A172 (cell line): ENCODE measurements at places on chromosomes 7 and 10. TPM values are rescaled to one million over a fixed set of nuclear protein-coding genes. Genes with fewer than 3 reads are reported as not detected.

Gene ZP3
- total RNA-seq, result 3.9 and 12.1 TPM in 2 replicates

DNA sequence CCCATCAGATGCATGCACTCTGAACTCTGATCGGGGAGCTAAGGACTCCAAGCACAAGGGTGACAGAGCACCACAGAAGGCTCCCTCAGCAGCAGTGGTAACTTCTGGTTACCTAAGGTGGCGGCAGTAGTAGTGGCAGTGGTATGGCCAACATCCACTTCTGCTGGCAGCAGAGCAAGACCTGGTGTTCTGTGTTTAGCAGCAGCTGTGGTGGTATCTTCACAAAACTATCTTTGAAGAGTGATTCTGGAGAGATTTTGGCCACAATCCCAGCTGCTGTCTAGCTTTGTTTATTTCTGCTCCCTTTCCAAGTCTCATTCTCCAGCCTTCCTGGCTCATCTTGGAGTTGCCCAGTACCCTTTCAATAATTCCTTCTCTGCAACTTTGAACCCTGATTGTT lies 102.4 kb upstream of the LRGUK start:
- no peak for DNase-seq

DNA sequence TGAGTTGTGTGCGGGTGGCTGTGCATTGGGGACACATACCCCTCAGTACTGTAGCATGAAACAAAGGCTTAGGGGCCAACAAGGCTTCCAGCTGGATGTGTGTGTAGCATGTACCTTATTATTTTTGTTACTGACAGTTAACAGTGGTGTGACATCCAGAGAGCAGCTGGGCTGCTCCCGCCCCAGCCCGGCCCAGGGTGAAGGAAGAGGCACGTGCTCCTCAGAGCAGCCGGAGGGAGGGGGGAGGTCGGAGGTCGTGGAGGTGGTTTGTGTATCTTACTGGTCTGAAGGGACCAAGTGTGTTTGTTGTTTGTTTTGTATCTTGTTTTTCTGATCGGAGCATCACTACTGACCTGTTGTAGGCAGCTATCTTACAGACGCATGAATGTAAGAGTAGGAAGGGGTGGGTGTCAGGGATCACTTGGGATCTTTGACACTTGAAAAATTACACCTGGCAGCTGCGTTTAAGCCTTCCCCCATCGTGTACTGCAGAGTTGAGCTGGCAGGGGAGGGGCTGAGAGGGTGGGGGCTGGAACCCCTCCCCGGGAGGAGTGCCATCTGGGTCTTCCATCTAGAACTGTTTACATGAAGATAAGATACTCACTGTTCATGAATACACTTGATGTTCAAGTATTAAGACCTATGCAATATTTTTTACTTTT lies 1.8 kb downstream of the DDIT4 start:
- DNase-seq, result no peak

- no peak for DNase-seq
Measured at GRCh38 chr7:14688208-14688607, 214.3 kb downstream of the DGKB start.

Gene GALNT17
- total RNA-seq, result not detected in 2 replicates

GRCh38 chr7:140230516-140230860 lies 53.7 kb upstream of the KDM7A start:
- no peak for DNase-seq

GRCh38 chr10:18308600-18308999 lies 168.4 kb downstream of the CACNB2 start:
- DNase-seq, result no peak

GRCh38 chr10:71132321-71132810 lies 80.0 kb upstream of the UNC5B start:
- peak; percentile 14 for DNase-seq

- DNase-seq, result no peak
Measured at GRCh38 chr10:14142606-14143250, 188.0 kb downstream of the FRMD4A start.

DNA sequence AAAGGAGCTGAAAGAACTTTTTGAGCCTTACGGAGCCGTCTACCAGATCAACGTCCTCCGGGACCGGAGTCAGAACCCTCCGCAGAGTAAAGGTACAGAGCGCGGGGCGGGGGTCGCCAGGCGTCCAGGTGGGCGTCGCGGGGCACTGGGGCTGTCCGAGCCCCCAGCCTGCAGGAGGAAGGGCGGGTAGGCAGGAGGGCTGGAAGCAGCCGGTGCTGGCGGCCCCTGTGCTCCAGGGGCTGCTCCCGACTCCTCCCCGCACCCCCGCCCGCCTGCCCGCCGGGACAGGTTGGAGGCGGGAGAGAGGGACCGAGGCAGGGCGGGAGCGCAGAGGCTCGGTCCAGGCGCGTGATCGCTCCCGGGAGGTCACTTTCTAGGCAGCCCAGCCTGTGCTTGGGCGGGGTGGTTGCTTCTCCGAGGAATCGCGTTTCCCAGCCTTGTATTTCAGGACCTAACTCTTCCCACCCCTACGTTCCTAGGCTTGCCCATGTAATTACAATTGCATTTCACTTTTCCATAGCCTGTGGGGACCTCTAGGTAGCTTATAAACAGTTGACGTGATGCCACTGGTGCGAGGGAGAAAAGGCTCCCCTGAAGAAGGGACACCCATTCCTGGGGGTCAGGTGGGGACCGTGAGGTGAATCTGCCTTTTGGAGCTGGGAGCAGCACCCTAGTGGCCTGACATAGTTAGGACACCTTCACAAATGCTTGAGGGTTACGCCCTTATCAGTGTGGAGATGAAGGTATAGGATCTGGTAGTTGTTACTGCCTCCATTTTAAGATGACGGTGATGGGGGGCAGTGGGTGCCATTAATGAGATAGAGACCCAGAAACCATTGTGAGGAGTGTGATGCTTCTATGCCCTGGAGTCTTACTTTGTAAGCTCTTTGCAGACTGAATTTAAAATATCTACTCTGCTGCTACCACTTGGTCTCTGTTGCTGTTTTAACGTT lies 148.2 kb downstream of the CELF2 start:
- no peak for DNase-seq

GRCh38 chr7:2856388-2857169 lies 12.5 kb upstream of the GNA12 start:
- no peak for DNase-seq

Gene ADAM22
- total RNA-seq, result 3.1 and 5.0 TPM in 2 replicates

Gene CEP55
- 193 and 250 TPM in 2 replicates for total RNA-seq

DNA sequence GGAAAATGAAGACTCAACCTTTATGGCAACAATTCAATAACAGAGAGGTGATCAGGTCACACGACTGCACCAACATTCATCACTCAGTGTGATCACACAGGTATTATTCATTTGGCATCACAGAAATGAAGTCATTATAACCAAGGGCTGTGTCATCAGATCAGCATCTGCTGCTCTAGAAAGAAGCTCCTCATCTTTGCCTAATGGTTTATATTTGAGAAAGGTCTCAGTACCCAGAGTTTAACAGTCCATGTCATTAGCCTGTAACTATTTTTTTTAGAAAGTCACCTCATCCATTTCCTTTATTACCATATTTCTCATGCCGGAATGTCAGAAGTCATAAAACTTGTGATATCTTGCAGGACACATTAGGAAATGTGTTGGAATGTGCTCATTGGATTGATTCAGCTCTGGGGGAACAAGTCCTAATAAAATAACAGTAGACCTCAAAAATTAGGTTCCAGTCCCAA lies 45.1 kb upstream of the PRKG1 start:
- DNase-seq, result no peak

DNA sequence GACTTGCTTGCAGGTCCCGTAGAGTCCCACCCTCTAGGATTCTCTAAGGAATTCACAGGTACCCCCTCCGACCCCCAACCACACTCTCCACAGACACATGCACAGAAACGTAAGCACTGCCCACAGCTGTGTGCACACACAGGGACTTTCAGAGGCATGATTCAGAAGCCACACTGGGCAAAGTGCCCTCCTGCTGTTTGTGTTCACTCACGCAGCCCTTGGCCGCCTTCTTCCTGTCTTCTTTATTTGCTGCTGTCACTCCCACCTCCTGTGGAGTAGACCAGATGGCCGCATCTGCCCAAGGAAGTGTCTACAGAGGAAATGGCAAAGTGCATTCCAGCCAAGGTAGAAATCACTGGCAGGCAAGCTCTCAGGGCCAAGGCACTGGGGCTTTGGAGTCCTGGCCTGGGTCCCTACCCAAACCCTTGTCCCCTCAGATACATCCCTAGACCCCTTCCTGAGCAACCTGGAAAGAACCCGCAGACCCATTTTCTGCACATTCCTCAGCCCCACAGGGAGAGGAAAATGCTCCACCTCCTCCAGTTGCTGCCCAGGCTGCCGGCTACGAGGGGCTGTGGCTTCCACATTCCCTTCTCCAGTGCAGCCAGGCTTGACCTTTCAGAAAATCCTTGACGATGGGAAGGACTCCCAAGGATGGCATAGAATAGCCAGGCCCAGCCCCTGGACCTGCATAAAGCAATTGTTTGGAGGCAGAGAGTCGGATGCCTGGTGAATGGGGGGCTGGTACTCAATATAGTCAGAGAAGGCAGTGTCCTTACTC lies 21.6 kb upstream of the GIMAP8 start:
- peak; percentile 96 for DNase-seq

Gene CFTR
- total RNA-seq, result 0.02 TPM in 1 of 2 replicates, not detected in the other

Gene TET1
- 3.5 and 3.8 TPM in 2 replicates for total RNA-seq

Gene RSPH10B
- not detected in 2 replicates for total RNA-seq

DNA sequence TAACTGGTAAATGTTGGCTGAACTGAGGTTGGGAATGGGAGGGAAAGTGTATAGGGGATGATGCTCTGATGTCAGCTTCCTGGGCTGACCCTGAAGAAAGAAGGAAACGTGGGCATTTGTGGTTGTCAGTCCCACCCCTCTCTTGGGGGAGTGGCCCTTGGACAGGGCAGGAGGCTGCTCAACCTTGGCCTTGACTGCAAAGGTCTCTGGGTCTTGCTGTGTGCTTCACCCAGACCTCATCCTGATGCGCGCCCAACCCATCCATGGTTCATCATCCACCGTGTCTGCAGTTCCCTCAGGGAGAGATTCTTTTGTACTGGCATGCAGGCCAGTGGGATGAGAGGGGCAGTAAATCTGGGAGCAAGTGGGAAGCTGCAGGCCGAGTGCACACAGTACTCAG lies 4.7 kb upstream of the ZYX start:
- no peak for DNase-seq

DNA sequence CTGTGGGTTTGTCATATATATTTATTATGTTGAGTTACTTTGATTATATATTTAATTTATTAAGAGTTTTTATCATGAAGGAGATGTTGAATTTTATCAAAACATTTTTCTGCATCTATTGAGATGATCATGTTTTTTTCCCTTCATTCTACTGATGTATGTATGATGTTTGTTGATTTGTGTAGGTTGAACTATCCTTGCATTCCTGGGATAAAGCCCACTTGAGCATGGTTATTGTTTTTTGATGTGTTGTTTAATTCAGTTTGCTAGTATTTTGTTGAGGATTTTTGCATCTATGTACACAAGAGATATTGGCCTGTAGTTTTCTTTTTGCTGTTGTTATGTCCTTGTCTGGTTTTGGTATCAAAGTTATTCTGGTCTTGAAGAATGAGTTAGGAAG lies 31.1 kb downstream of the SCART1 start:
- DNase-seq, result no peak

GRCh38 chr10:130363051-130363450 lies 226.9 kb downstream of the GLRX3 start:
- no peak for DNase-seq

DNA sequence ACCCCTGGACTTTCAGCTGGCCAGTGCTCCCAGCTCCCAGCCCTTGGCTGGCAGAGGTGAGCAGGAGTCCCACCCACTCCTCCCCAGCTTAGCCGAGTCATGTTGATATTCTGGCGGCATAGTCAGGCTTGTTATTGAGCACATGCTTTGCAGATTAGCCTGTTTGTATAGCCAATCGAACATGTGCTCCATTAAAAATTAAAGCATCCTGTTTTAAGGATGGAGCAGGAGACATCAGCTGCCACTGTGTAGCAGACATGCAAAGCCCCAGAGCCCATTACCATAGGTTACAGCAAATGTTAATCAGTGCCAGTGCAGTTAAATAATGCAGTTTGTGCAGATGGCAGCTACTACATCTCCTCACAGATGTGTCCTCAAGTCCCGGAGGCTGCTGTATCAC lies 574.6 kb upstream of the GALNT17 start:
- no peak for DNase-seq

- DNase-seq, result no peak
Measured at GRCh38 chr10:116403740-116404250, 23.9 kb upstream of the PNLIPRP3 start.

DNA sequence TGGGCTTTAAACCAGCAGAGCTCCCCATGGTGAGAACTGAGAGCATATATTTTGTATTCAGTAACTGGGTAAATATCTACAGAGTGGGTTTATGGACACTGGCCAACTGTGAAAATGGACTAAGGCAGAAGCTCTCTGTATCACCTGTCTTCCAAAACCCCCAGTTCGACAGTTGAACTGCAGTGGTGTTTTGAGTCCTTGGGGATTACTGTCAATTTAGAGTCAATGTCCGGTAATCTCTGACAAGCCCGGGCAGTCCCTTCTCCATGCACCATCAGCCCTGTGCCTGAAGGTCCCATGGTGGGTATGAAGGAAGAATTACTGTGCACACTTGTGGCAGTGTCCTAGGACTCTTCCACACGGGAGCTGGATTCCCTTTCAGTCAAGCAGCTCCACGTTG lies 235.0 kb downstream of the CCSER2 start:
- no peak for DNase-seq

DNA sequence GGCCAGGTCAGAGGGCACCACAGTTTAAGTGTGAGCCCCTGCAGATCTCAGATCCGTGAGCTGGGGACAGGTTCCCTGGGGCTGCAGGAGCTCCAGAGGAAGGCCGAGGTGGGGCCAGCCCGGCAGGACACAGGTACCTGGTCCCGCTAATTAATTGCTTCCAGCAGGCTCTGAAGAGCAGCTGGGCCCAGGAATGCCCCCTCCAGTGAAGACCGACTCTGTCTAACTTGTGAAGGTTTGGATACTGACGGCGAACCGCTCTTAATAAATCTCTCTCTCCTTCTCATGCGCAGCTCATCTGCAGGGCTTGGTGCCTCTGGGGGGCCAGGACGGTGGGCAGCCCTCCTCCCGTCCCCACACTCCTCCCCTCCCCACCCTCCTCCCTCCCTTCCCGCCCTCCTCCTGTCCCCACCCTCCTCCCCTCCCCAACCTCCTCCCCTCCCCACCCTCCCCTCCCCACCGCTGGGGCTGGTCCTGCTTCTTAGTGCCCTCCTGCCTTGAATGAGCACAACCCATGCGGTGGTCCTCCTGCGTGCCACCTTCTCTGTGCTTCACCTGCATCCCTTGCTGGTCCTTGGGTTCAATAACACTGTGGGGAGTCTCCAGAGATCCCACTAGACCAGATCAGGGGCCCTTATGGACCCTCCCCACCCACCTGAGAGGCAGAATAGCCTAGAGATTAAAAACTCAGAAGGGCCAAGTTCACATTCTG lies 38.3 kb downstream of the PDGFA start:
- no peak for DNase-seq

GRCh38 chr10:73956476-73957359 lies 41.2 kb upstream of the VCL start:
- peak; percentile 85 for DNase-seq
